KBM-7 (cell line): ENCODE measurements at places on chromosomes 2 and 18.

DNA sequence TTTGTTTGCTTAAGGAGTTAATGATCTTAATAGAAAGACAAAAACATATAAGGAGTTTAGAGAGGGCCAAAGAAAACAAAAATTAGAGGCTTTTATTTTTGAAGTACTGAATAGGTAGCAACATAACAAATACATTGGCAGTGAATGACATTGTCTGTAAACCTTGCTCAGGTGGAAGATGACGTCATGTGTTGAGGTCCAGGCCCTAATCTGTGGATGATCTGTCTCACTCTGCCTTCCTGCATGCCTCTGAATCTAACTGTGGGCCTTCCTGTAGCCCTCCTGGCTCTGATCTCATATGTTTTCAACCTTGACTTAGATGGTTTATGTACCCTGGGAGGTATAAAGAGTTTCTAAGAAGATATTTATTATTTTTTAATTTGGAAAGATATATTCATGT, 58.1 kb upstream of the DYNAP start:
- DNase-seq: no peak

- no peak for DNase-seq
These were observed 91.0 kb downstream of the PLB1 start for GRCh38 chr2:28586867-28587266.

GRCh38 chr2:180924063-180924462, 56.3 kb upstream of the UBE2E3 start:
- no peak for DNase-seq

DNA sequence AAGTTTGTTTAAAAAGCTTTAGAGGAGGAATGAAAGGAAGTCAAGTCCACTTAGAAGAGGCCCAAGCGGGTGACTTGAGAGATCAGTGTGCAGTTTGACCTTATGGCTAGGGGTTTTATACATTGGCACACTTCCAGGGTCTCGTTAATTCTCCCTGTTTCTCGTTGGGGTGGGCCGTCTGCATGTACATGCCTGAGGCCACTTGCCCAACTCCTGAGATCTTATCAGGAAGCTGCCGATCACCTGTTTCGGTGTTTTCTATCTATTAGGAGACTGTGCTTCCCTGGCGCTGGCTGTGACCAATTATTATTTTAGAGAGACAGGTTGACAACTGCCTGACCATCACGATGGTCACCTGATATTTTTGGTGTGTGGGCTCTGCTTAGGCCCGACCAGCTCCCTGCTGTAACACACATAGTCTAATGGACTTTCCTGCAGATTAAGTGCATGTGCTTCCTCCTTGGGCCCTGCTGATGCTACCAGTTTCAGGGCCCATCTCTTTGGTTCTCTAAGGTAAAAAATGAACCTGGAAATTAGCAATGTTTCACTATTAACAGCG, 31.0 kb upstream of the MSH6 start:
- DNase-seq: no peak

DNA sequence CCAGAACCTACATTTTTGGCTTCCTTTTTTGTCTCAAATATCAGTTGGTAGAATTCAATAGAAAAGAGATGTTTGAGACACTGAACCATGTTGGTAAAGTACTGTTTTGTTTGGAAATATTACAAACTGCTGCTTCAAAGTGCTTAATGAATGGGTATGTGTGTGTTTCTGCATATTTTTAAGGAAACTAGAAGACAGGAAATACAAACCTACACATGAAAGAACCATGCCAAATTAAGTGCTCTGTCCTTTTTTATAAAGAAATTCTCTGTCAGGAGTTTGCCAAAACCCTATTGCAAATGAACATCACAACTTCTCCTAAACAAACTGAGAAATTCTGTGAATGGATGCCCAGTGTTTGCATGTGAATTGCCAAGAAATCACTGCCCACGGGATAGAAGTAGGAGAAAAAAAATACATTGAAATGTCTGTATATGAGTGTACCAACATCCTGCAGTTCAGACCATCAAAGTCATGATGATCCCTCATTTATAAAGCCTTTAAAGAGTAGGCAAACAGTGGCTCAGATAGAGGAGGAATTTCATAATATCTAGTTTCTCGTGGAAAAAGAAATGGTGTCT, 69.6 kb upstream of the RND3 start:
- no peak for DNase-seq

GRCh38 chr2:229296016-229296415, 24.9 kb upstream of the PID1 start:
- DNase-seq: no peak

DNA sequence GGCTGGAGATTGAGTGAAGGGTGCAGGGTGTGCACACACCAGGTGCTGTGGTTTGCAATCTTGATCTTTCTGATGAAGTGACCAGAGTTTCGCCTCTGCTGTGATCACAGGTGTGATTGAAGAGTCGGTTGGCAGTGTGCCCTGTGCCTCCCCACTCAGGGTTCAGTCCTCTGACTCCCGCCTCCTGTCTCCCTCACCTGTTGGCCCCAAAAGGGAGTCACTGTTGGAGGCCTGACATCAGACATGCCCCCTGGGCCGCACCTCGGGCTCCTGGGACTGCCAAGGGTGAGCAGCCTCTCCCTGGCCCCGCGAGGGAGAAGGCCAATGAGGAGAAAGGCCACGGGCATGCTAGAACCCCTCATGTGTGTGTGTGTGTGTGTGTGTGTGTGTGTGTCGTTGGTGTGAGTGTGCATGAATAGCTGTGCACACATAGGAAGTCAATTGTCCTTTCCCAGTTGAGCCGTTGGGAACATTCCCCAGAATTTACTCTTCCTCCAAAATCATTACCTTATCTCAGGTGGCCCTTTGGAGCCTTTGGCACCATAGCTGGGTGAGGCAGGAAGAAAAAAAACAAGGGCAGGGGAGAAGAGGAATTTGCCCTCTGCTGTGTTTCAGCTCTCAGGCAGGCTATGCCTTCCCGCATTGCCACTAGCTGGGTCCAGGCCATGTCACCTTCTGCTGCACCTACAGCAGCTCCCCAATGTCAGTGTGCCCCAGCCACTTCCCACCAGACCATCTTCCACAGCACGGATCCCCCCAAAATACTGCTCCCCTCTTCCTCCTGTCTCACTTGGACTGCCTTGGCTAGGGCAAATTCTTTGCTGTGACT, 78.1 kb upstream of the LAPTM4A start:
- DNase-seq: no peak

- no peak for DNase-seq
These were observed 94.0 kb downstream of the PLB1 start for GRCh38 chr2:28589746-28590463.

GRCh38 chr2:63891488-63892030, 49.9 kb downstream of the UGP2 start:
- no peak for DNase-seq

- DNase-seq: no peak
These were observed 67.3 kb downstream of the NCKAP5 start for GRCh38 chr2:133500917-133501316.

GRCh38 chr2:145655165-145655765, 1135.3 kb upstream of the ZEB2 start:
- DNase-seq: no peak

GRCh38 chr2:229153267-229153666, 117.8 kb downstream of the PID1 start:
- DNase-seq: no peak

DNA sequence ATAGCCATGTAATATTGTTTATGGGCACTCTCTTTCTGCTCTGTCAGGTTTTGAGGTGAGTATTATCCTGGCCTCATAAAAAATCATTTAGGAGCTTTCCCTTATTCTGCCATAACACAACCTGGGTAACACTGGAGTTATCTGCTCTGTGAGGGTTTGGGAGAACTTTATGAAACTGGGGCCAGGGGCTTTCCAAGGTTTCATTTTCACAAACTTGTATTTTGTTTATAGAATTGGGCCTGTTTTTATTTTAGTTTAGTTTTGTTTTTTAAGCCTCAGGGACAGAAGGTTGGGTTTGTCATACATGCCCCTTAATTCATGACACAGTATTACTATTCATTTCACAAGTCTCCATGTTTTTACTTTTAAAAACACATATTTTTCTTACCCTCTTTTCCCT, 83.5 kb downstream of the IRS1 start:
- no peak for DNase-seq

GRCh38 chr2:227464361-227464760, 7.6 kb upstream of the AGFG1 start:
- no peak for DNase-seq

DNA sequence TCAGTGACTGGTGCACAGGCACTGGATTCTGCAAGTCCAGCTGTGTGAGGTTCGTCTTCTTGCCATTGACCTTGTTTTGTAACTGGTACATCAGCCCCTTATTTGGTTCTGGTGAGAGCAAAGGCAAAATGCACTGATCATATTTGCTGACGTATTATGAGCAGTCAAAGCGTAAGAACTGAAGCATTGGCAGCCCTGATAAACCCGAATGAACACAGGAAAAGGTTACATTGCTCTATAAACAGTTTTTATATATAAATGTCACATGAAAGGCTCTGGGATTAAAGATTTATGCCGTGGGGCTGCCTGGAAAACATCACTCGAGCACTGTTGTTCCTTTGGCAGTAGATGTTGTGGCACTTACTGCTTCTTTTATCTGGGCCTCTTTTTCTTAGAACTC, 167.9 kb downstream of the IRS1 start:
- no peak for DNase-seq

DNA sequence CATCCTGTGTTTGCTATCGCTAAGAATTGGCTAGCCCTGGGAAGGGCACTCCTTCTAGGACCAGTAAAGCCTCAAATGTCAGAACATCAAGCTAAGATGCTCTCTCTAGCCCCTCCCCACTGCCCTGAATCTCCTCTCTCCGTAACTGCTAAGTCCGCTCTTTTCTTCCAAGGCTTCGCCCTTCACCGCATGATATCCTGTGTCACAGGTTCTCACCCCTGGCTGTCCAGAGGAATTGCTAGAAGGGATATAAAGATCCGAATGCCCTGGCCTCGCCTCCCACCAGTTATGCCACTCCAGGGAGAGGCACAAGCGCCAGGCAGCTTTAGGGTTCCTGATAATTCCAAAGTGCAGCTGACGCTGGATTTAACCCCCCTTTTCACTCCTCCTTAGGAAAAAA, 17.1 kb upstream of the GPR45 start:
- DNase-seq: no peak

DNA sequence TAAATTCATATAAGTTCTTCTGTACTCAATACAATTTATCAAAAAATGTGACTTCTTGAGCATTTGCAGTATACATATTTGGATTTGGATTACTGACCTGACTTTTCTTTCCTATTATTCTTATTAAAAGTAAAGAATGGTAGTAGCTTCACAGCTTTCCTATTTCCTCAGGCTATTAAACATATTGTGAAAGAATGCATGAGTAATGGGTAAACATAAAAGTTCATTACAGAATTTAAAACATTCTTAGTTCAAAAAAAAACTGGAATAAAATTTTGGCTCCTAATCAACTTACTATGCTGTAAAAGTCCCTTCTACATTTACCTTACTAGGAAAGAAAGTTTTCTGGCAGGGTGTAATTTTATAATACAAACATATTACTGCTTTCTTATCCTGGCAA, 27.3 kb upstream of the C2orf66 start:
- DNase-seq: no peak

- no peak for DNase-seq
These were observed 10.9 kb downstream of the TMBIM1 start for GRCh38 chr2:218281449-218281848.

DNA sequence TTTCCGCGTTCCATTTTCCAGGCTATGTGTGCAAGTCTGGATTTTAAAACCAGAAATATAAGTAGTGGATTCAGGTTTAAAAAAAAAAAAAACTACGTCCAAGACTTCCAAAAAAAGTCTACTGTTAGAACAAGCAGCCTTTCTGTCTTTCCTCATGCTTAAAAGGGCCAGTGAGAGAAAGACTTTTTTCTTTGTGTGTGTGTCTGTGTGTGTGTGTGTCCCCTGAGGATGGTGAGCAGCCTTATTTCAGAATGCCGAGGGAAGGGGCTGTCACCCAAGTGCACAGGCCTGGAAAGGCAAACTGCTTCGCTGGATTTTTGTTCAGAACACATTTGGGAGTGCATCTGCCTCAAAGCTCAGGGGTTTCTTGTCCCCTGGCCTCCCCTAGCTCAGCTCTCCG, 98.8 kb downstream of the ZBTB7C start:
- DNase-seq: no peak

GRCh38 chr2:220665108-220665471, 907.0 kb downstream of the EPHA4 start:
- DNase-seq: no peak

DNA sequence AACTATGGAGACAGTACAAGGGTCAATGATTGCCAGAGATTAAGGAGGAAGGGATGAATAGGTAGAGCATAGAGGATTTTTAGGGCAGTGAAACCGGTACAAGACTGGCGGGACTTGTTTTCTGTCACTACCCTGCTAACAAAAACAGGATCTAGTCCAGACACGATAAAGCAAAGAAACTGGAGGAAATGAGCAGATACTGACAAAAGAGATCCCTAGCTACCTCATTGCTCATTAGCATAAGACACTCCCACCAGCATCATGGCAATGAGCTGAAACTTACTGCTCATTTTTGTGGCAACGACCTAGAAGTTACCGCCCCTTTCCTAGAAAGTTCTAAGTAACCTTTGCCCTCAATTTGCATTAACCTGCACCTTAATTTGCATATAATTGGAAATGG, 131.2 kb downstream of the ETAA1 start:
- no peak for DNase-seq

GRCh38 chr2:158144914-158145625, 43.4 kb downstream of the UPP2 start:
- no peak for DNase-seq

- peak; percentile 77 for DNase-seq
These were observed 1.3 kb upstream of the TBC1D8 start for GRCh38 chr2:101152272-101153076.

DNA sequence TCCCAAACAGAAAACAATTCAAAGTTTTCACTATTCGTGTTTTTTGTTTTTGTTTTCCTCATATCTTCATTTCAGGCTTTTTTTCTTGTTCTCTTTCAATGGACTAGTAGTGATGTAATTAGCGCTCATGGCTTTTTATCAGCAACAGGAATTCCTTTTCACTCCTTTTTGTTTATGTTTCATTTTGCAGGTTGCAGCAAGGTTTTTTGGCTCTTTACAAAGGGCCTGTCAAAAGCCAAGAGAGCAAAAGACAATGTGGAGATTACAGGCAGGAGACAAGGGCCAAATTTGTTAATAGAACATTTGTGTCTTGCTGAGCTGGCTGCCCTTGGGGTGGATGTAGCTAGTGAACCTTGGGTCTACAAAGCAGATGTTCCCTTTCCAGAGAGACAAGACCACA, 467.4 kb upstream of the CDH20 start:
- no peak for DNase-seq

DNA sequence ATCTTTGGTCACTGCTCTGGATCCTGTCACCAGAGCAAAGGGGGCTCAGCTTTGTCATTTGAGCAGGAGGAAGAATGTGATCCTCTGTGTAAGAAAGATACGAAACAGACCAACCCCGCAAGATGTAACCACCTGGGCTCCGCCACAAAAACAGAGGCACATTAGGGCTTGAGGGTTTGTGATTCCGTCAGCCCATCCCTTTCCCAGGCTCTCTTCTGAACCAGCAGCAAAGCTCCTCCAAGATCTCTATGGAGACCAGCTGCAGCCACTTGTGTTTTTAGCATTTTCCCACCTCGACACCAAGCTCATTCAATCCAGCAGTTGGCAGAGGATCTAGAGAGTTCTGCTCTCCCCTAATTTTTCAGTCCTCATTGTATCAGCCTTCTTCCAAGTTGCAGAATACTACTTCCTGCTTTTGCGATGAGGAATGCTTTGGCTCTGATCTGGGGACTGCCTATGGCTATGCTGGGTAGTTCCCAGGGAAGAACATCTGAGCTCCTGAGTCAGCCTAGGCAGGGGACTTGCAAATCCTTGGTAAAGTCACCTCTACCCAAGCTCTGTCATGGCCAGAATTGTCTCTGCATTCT, 139.6 kb upstream of the RAB12 start:
- DNase-seq: no peak

GRCh38 chr2:211174021-211174420, 617.6 kb downstream of the CPS1 start:
- DNase-seq: no peak

- peak; percentile 70 for DNase-seq
These were observed 107.9 kb downstream of the CABLES1 start for GRCh38 chr18:23243178-23243577.
